CD4-positive, alpha-beta memory T cell (primary cell): ENCODE measurements at places on chromosomes 12 and 14. TPM values are rescaled to one million over a fixed set of nuclear protein-coding genes. Genes with fewer than 3 reads are reported as not detected.

DNA sequence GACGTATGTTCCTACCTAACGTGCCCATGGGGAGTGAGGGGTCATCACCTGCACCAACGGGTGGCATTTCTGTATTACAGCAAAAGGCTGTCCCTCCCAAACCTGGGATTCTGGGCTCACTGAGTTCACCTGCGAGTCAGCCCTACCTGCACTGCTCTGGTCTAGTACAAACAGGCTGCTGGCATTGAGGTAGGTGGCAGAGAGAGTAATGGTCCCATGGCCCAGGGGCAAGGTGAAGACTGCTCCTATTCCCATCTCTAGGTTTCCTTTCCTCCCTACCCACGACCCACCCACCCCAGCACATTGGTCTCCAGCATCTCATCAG is 421 bp downstream of the SUOX start:
- peaks cover 15% of the 10 kb centered on the region for H3K36me3 ChIP-seq
- H3K27ac ChIP-seq: no peak overlapping the region
- no peak for DNase-seq
- no peaks in the 10 kb centered on the region for H3K27me3 ChIP-seq

GRCh38 chr14:69044296-69044695 is 65.2 kb upstream of the ACTN1 start:
- H3K4me3 ChIP-seq: no peak overlapping the region
- H3K4me1 ChIP-seq: no peaks in the 10 kb centered on the region
- DNase-seq: no peak
- no peaks in the 10 kb centered on the region for H3K27me3 ChIP-seq
- H3K27ac ChIP-seq: no peak overlapping the region

- peaks cover 21% of the 10 kb centered on the region for H3K36me3 ChIP-seq
- H3K27ac ChIP-seq: peak overlapping the region; percentile 91
- DNase-seq: no peak
These were observed 4.7 kb upstream of the RHOF start for GRCh38 chr12:121797937-121798786.

DNA sequence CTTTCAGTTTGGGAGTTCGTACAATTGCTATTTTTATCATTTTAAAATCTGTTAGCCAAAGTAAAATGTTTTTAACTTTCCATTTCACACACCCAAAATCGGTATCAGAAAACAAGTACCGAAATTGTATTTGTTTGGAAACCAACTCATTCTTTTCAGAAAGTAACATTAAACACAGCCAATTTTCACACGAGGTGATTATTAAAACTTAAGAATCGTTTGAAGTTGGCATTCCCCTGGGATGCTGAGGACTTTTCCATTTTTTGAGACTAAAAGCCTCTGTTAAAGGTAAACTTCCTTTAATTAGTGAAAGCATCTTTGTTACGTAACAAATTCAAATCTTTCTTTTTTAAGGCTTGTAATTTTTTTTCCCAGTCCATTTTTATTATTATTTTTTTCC is 623.0 kb downstream of the VRK1 start:
- no peaks in the 10 kb centered on the region for H3K27me3 ChIP-seq
- H3K27ac ChIP-seq: no peak overlapping the region
- no peaks in the 10 kb centered on the region for H3K36me3 ChIP-seq
- H3K4me3 ChIP-seq: no peak overlapping the region
- no peak for DNase-seq
- H3K4me1 ChIP-seq: no peaks in the 10 kb centered on the region

DNA sequence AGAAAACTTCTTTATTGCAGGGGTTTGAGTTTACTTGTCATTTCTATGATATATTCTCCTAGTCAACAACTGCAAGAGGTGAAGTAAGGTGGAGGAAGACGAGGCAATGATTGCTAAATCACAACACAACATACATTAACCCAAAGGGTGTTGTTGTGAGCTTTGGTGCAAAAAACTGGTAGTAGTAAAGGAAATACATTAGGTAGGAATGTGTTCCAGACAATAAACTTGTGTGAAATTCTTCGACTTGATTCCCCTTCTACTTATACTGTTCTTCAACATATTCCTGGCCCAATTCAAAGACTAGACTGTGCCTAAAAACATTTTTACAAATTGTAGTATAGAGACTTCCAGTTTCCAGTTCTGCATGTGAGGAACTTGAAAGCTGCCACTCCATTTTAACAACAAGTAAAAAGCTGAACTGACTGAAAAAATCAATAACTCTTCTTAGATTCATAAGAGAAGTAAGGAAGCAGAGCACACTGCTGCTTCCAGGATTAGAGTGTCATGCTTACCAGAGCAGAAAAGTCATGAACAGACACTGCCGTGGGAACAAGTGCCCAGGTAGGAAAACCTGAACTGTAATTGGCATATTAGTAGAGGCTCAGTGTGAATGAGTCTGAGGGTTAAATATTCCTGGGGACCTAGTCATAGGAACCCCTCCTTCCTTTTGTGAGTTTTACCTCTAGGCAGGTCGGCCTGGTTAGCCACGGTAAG is 22.2 kb downstream of the COX8C start:
- H3K4me3 ChIP-seq: no peak overlapping the region
- H3K4me1 ChIP-seq: no peaks in the 10 kb centered on the region
- H3K36me3 ChIP-seq: no peaks in the 10 kb centered on the region
- H3K27ac ChIP-seq: no peak overlapping the region
- DNase-seq: no peak

The CCDC38 gene
- 1.0 TPM for total RNA-seq

The TEP1 gene
- total RNA-seq: 67.3 TPM

The ENO2 gene
- 187 TPM for total RNA-seq

DNA sequence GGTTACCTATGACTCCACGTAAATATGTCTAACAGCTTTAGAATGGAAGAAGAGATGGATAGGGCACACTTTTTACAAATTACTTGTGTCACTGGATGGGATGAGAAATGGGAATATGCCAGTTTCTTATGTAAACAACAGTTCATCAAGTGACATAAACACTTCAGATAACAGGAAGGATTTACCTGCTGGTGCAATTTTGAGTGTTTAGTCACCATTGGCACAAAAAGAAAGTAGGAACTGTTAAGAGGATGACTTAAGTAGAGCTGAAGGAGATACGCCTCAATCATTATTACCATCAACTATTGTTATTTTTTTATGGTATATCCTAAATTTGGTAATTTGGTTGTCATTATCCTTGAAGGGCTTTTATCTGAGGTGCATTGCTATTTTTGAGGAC is 83.2 kb downstream of the RMST start:
- H3K36me3 ChIP-seq: no peaks in the 10 kb centered on the region
- no peaks in the 10 kb centered on the region for H3K4me1 ChIP-seq
- DNase-seq: no peak
- H3K27me3 ChIP-seq: no peaks in the 10 kb centered on the region
- H3K27ac ChIP-seq: no peak overlapping the region

- no peak for DNase-seq
- no peaks in the 10 kb centered on the region for H3K4me1 ChIP-seq
- no peak overlapping the region for H3K4me3 ChIP-seq
- no peak overlapping the region for H3K27ac ChIP-seq
These were observed 470.3 kb downstream of the FOXG1 start for GRCh38 chr14:29236848-29237247.

The SLC25A21 gene
- not detected for total RNA-seq

The HOXC4 gene
- total RNA-seq: not detected

GRCh38 chr14:76984787-76985375 is 43.6 kb downstream of the IRF2BPL start:
- no peaks in the 10 kb centered on the region for H3K36me3 ChIP-seq
- H3K27me3 ChIP-seq: no peaks in the 10 kb centered on the region
- H3K4me1 ChIP-seq: peaks cover 12% of the 10 kb centered on the region
- no peak for DNase-seq
- no peak overlapping the region for H3K27ac ChIP-seq
- no peak overlapping the region for H3K4me3 ChIP-seq

The C14orf132 gene
- 20.6 TPM for total RNA-seq

The IL31 gene
- not detected for total RNA-seq

- H3K4me1 ChIP-seq: no peaks in the 10 kb centered on the region
- H3K36me3 ChIP-seq: no peaks in the 10 kb centered on the region
- DNase-seq: no peak
- no peak overlapping the region for H3K4me3 ChIP-seq
- H3K27ac ChIP-seq: no peak overlapping the region
These were observed 186.1 kb upstream of the GARIN2 start for GRCh38 chr14:67002994-67003753.

- DNase-seq: no peak
- no peak overlapping the region for H3K27ac ChIP-seq
- H3K36me3 ChIP-seq: no peaks in the 10 kb centered on the region
- peaks cover 9% of the 10 kb centered on the region for H3K4me1 ChIP-seq
These were observed 646 bp downstream of the FBLN5 start for GRCh38 chr14:91946622-91947474.

DNA sequence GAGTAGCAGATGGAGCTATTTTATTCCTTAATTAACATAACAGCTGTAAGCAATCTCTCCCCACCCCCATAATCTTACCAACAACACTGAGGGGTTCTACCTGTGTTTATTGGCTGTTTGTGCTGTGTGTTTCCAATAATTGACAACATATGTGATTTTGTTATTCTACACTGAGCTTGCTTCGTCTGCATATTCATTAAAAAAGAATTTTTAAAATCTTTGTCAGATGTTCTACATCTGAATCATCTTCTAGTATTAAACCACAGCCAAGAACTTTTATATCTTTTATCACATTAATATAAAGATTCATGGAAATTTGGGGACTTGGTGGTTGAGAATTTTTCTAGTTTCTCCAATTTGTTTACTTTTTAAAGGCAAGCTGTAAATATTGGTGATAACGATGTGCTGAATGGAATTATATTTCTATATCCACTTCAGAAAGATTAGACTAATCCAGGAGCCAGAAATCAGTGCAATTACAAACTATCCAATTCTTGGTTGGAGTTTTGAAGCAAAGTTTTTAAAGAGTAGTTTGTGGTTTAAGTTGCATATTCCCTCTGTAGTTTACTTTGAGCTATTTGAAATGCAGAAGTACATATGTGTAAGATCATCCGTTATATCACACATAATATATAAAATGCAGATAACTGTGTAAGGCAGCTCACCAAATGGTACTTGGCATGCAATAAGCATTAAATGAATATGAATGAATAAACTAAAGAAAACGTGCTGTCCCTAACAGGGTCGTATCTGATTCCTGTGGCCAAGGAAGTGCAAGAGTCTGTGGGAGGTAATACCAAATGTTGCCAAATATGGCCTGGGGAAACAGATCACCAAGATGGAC is 206.9 kb downstream of the PELI2 start:
- H3K27me3 ChIP-seq: no peaks in the 10 kb centered on the region
- no peak overlapping the region for H3K27ac ChIP-seq
- no peaks in the 10 kb centered on the region for H3K4me1 ChIP-seq
- H3K4me3 ChIP-seq: no peak overlapping the region
- DNase-seq: no peak
